NCI-H1417 treated with DMSO at 0.1 percent for 48 hours (cell line): ENCODE measurements at places on chromosomes 1 and 21.

GRCh38 chr21:17513214-17514123, 626 bp downstream of the CXADR start:
- DNase-seq = no peak

DNA sequence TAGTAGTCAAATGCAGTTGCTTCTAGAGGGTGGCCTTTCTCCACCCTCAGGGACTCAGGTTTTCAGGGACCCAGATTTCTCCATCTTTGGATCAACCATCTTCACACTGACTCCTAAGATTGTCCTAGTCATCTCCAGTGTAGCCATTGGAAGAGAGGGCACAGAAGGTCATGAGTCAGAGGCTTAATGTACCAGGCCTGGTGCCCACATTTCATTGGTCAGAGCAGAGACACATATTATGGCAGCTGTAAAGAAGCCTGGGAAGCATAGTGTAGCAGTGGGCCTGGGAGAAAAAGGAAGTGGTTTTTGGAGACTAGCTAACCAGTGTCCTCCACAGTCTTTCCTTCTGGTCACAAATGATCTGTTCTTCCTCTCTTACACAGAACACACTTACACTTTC, 122.5 kb downstream of the GIPC2 start:
- DNase-seq = no peak

DNA sequence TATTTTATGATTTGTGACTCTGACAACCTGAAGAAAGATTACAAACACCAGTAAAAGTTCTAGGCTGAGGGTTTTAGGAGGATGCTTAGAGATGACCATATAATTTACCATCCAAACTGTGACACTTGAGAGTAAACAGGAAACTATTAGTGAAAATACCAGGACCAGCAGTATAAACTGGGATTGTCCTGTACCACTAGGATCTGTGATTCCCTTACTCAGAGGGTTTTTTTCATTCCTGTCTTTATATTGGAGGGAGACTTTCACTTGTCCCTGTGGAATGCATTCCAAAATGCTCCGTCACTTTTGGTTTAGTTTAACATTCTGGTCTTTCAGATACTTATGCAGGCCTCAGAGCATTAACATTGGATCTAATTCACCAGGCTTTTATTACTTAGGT, 482.9 kb downstream of the PTBP2 start:
- no peak for DNase-seq

- DNase-seq = no peak
These were observed 298.3 kb downstream of the MATN1 start for GRCh38 chr1:30425046-30425445.

GRCh38 chr1:240366636-240367035, 245.3 kb downstream of the GREM2 start:
- DNase-seq = no peak

DNA sequence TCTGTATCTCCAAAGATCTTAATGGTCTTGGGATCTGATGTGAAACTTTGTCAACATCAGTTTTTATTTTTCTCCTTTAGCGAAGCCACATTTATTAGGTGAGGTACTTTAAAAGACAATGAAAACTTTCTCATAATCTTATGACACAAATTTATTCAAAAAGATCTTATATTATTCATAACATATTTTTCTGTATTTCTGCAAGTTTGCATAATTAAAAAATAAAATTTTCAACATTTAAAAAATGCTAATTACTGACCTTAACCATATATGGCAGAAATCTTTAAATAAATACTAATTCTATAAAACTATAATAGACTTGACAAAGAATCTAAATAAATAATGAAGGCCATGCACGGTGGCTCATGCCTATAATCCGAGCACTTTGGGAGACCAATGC, 72.5 kb downstream of the PRPF38A start:
- no peak for DNase-seq

GRCh38 chr21:45142469-45143308, 68.3 kb downstream of the ADARB1 start:
- DNase-seq = no peak

DNA sequence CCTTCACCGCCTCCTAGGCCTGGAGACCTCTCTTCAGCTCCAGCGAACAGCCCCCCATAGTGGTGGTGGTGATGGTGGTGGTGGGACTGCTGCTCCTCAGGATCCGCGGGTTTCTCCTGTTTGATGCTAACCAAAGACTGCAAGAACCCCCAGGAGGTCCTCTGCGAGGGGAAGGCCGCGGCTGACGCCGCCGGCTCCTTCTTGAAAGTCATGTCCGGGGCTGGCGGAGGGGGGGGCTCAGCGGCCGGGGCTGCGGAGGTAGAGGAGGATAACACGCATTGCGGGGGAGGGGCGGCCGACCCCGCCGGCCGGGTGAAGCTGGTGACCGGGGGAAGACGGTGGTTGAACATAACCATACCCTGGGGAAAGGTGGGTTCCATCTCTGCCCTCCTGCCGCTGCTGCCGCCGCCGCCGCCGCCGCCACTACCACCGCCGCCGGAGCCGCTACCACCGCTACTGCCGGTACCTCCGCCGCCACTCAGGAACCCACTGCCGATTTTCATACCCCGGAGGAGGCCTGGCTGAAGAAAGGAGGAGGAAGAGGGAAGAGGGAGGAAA, 554 bp downstream of the ZNF281 start:
- no peak for DNase-seq

GRCh38 chr1:117061986-117062415, 1.9 kb downstream of the TTF2 start:
- no peak for DNase-seq

DNA sequence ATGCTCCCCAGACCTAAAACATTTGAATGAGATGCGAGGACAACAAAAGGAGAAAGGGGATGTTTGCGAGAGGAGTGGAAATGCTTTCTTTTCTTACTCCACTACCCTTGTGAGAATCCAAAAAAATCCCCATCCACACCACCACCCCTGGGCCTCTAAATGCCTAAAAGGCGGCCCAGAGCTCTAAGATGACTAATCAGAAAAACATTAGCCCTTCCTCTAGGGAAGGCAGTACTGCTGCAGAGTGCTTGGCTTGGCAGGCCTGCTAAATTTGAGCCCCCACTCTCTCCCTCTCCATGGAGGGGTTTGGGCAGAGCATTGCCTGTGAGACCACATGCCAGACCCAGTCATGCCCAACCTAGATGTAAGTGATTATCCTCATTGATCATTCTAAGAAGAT, 347.9 kb downstream of the USH2A start:
- DNase-seq = no peak

- DNase-seq = no peak
These were observed 23.0 kb upstream of the ZBTB40 start for GRCh38 chr1:22428672-22429071.

DNA sequence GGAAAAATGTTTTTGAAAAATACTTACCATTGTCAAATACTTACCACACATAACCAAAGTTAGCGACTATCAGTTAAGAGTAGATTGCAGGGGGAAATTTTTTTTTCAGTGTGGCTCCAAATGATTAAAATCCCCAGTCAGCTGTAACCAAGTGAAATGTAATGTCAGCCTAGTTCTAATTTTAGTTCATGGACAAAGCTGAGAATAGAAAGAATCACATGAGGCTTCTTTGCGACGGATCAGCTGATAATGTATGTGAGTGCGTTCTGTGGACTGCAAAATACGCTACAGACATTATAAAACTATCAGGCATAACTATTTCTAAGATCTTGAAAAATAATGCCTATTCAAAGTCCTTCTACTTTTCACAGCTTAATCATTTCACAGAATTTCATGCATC, at the start of gene LRRC39:
LRRC39 (minus strand) TSS at position 166 of the 400 bp plus-strand sequence. CDS start 9,740 bp downstream, outside the sequence.
- no peak for DNase-seq

DNA sequence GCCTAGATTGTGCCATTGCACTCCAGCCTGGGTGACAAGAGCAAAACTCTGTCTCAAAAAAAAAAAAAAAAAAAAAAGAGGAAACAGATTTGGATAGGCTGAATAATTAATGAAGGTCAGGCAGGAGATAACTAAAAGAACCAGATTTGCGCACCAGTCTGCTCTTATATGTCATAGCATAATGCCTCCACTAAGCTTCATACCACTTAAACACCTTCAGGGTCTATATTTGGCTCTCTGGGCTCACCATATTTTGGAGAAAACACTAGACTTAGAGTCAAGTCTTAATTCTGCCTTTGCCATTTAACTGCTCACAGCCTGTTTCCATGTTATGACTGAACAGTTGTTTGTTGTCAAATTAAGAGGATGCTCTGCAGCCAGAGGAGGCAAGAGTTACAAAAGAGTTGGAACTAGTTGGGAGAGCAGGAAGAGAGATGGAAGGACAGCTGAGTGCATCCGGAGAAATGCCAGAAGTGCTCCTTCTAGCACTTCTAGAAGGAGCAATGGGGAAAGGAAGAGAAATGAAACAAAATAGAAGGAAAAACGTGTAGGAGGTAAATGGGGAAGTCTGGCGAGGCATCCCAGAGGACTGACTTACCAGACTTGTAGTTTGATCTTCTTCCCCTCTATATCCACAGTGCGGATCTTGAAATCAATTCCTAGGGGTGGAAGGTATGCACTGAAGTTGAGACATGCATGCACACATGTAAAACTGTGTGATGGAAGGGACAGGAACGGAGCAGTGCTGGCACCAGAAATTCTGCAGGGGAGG, 1.8 kb downstream of the RAB13 start:
- DNase-seq = no peak

GRCh38 chr1:172452536-172453152, 8.8 kb upstream of the PIGC start:
- DNase-seq = no peak

DNA sequence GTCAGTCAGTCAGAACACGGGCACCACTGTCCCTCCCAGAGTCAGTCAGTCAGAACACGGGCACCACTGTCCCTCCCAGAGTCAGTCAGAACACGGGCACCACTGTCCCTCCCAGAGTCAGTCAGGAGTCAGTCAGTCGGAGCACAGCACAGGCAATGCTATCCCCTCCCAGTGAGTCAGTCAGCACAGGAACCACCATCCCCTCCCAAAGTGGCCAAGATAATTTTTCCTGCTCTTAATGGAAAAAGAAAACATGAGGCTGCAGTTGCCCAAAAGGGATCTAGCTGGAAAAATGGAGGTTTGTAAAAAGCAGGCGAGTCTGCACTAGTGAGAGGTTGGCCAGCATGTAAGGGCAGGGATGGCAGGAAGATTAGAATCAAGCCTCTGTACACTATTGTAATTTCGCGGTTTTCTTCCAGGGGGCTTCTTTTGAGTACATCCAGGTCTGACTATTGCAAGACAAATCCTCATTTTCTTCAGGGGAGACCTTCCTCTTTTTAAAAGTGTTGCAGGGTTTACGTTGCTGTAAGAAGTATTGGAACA, 213.8 kb downstream of the SIPA1L2 start:
- DNase-seq = no peak

DNA sequence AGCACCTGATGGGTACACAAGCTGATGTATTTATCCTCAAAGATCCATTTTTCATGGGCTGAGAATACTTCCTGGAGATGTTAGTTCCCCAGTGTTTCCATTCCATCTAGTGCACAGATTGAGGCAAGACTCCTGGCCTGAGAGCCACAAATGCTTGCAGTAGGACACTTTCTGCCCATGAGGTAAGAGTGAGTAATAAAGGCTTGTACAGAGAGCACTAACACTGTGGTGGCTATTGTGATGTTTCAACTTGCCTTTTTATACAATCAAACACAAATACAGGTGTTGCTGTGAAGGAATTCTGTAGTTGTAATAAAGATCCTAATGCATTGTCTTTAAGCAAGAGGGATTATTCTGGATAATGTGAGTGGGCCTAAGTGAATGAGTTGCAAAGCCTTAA, 186.1 kb upstream of the ADAMTS5 start:
- no peak for DNase-seq

DNA sequence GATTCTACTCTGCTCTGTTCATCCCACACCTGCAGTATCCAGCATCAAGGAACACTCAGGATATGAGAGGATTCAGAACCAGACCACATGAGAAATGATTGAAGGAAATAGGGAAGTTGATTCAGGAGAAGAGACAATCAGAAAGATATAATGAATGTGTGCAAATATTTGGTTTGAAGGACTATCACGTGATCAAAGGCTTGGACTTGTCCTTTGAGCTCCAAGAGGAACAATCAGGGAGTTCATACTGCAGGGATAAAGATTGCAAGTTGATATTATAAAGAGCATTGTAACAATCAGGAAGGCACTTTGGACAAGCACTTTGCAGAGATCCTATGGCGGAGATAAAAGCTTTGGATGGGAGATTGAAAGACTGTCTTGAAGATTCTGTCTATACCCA, 13.9 kb upstream of the PIGM start:
- DNase-seq = no peak

DNA sequence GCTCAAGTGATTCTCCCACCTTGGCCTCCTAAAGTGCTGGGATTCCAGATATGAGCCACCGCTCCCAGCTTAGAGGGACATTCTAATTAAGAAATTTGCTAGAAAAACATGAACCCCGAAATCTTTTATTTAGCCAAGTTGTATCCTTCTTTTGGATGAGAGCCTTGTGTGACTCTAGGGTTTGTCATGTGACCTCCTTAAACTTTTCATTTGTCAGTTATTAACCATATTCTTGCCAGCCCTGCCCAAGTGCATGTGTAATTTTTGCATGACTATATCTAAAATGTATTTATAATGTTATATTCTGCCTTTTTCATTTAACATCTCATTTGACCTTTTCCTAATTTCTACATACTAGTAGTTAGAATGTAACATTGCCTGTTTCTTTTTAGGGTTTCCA, 1.9 kb downstream of the UTP25 start:
- no peak for DNase-seq

DNA sequence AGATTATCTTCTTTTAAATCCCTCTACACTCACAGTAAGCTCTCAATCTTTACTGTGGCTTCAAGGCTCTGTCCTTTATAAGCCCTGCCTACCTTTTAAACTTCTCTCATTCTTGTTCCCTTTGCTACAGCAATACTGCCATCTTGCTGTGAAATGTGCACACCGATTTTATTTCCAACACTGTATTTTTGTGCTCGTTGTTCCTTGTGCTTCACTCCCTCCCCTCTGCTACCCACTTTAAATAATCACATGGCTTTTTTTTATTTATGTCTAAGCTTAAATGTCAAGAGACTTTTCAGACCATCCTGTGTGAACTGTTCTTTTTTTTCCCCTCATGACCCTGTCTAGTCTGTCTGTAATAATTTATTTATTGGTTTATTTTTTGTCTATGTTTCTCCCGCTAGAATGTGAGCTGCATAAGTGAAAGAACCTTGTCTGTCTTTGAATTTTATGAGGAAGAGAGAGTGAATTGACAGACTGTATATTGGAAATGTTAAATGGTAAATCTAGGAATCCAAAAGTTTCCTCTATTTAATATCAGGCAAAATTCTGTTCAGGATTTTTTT, 45.7 kb downstream of the ABCD3 start:
- DNase-seq = no peak

- no peak for DNase-seq
These were observed 71.9 kb upstream of the USP24 start for GRCh38 chr1:55286856-55287602.

- DNase-seq = no peak
These were observed 39.5 kb upstream of the GNPAT start for GRCh38 chr1:231201375-231201978.

GRCh38 chr1:98794196-98794886, 132.8 kb downstream of the SNX7 start:
- peak; percentile 4 for DNase-seq
